NCI-H82 (cell line): ENCODE measurements at places on chromosomes 2 and 18.

GRCh38 chr2:6750411-6751158 lies 115.1 kb downstream of the CMPK2 start:
- peak; percentile 75 for DNase-seq

DNA sequence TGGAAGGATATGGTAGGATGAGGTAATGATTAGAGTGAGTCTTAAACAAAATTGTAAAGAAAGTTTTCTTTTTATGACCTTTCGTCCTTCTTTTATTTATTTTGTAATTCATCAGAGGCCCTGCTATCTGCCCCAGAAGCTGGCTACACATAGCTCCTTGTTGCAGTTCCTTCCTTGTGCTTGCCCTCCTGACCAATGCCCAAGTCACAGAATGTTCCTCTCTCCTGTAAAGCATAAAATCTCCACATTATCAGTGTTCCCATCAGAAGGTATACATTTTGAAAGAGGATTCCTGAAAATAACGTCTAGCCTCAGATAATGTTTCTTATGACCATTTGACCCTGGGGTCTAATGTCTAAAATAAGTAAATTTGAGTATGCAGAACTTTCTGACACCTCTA lies 78.3 kb downstream of the RND3 start:
- DNase-seq = no peak

DNA sequence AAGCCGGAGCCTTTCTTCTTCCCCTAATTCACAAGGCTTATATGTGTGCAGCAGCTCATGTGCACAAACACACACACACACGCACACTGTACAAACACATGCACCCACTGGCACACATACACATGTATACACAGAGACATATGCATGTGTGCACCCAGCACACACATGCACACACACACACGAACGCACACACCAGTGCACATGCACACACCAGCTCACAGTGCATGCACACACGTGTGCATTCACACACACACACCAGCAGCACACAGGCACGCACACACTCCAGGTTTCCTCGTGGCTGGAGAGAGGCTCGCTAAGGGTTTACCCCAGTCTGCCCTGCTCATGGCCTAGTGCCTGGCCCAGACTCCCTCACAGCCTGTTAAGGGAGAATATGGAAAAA lies 234.0 kb downstream of the EIPR1 start:
- DNase-seq = no peak

DNA sequence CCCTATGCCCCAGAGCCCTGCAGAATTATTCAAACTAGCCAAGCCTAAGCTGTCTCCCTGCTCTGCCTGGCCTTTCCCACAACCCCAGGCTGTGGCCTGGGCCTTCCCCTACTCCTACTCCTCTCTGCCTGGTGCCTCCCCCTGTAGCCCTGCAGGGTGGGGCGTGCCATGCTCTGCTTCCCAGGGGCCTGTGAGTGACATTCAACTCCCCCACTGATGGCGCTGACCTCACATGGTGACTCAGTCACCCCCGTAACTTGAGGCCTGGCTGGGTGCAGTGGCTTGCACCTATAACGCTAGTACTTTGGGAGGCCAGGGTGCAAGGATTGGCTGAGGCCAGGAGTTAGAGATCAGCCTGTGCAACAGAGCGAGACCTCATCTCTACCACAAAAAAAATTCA lies 60.6 kb downstream of the KIF1A start:
- no peak for DNase-seq

DNA sequence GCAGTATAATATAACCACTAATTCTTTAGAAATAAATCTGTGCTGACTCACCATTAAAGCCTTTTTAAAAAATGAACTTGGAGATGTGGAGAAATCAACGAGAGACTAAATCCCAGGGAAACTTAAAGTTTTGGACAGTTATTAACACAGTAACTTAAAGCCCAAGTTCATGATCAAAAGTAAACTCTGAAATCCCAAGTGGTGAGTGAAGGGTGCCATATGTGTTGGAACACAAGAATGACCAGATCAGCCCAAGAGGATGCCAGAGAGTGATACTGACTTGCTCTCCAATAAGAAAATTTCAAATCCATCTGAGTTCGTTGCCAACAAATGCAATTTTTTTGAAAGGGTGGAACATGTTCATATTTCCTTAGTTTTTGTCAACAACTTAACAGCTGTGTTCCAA lies 838.1 kb upstream of the ACVR2A start:
- DNase-seq = no peak

DNA sequence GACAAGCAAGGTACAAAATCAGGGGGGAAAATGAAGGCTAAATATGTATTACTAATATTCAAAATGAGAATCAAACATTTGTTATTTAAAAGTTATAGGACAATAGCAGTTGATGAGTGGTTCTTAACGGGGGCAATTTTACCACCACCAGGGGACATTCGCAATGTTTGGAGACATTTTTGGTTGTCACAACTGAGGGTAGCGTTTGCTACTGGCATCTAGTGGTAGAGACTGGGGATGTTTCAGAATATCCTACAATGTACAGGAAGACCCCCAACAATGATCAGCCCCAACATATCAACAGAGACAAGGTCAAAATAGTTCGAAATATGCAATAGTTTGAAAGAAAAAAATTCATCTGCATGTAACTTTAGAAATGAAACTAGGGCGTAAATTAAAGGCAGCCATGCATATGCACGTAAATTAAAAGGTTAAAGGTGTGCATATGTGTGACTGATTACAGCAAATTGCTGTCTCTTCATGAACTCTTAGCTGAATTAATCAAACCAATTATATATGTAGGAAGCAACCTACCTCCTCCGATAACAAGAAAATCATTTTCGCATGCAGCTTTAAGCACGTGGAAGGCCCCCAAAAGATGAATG lies 61.2 kb upstream of the CUL3 start:
- peak; percentile 65 for DNase-seq

DNA sequence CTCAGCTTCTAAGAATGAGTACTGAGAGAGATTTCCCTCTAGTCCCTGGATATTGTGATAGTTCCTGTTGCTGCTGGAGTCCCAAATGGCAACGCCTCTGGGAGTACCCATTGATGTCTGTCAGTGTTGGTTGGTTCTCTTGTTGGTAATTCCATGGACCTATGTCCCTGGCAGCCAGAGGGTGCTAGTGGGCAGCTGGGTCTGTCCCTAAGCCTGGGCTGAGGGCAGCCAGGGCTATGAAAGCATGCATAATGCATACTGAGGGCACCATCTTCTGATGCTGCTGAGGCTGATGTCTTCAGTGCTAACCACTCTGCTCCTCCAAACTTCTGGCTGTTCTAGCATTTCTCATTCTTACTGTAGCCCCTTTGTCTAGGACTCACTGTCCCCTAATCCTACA lies 35.9 kb downstream of the NABP1 start:
- peak; percentile 37 for DNase-seq

DNA sequence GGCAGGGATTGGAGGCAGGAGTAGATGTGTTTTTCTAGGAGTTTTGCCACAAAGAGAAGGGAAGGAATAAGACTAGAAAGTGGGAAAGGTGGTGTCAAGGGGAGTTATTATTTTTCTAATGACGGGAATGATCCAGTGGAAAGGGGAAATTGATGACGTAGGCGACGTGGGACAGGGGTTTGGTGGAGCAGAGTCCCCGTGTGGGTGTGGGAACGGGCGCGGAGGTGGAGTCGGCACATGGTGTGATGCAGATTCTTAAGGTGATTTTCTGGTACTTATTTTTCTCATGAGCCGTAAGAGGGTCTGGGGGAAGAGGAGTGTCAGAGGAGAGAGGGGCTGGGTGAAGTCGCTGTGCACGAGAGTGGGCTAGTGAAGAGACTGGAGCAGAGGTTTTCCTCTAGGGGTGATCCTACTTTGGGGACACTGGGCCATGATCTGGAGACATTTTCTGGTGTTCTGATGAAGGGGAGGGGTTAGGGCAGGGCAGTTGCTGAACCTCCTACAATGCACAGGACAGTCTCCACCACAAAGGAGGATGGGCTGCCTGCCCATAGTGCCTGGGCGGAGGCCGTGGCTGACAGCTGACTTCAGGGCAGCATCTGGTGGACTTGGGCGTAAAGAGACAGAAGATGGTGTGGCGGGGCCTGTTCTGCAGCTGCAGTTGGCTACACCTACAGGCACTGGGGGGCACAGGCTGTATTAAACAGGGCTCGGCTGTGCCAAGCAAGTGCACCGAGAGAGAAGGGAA lies 30.0 kb downstream of the TRAF3IP1 start:
- no peak for DNase-seq

GRCh38 chr2:220455351-220455990 lies 828.0 kb downstream of the SLC4A3 start:
- no peak for DNase-seq

DNA sequence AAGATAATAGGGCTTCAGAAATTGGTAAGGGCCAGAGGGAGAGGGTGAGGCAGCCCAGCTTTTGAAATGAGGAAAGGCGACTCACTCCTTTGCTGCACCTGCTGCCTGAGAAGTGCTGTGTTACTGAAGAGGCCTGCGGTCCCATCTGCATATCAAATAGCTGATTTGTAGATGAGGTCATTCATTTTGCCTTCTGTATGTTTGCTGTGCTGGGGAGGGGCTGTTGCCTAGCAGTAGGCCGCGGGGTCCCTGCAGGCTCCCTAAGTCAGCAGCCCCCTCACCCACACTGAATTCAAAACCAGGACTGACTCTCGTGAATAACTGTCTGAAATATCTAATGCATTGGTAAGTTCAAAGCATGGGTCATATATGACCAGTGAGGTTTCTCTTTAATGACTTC lies 377.2 kb downstream of the SOX11 start:
- DNase-seq = peak; percentile 90

DNA sequence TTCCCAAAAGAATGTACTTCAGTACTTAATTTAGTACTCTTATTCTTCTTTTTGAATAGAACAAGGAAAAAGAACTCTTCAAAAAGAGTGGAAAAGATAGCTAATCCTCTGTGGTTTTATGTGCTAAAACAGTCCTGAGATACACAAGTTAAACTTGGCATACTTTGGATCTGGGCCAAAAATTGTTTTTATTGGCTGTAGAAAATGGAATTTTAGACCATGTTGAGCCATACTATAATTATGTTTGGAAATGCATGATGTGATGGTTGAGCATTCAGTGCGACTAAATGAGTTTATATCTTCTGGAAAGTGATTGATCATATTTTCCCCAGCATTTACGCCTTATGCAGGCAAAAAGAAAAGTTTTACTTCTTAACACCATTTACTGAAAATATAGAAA lies 18.0 kb upstream of the PDE1A start:
- no peak for DNase-seq

- no peak for DNase-seq
Observed at GRCh38 chr18:25044694-25045093, 307.3 kb downstream of the ZNF521 start.

DNA sequence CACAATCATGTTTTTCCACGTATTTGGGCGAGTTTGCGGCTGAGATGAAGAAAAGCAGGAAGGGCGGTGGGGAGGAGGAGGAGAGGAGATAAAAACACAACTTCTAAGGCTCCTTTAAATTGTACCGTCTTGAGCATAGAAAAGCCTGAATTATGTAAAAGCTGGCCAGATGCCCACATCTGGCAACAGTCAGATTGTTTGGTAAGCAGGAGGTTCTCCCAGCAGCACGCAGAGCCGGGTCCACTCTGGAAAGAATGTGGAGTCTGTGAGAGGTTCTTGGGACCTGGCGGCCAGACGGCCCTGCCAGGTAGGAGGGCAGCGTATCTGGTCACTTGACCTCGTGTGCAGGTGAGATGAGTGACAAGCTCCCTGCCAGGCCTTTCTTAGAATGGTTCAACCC lies 215.3 kb upstream of the APCDD1 start:
- DNase-seq = no peak

- no peak for DNase-seq
Observed at GRCh38 chr2:225233234-225233633, 166.3 kb upstream of the NYAP2 start.

DNA sequence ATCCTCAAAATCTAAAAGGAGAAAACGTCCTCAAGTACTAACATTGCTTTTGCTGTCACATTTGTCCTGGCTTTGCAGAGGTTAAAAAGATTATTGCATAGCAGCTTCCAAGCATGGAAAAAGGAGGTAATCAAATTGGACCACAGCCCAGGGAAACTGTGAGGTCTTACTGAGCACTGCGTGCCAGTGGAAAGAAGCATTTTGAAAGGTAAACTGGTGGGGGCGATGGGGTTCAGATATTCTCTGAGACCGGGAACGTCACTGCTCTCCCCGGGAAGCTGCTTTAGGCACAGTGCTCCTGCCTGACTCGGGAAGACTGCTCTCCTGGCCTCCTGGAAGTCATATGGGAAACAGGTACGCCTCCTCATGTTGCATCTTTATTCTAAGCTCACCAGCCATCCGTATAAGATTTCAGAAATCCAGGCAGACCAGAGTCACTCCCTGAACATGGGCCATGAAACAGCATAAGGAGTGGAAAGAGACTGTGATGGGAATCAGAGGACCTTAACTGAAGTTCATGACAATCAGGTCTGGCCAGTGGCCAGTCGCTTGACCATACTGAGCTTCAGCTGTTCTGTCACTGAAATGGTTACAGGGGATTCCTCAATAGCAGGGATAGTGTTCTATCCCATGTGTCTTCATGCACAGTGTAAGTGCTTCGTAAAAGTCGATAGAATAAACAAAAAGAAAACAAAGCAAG lies 284.1 kb downstream of the TRIB2 start:
- DNase-seq = peak; percentile 13

DNA sequence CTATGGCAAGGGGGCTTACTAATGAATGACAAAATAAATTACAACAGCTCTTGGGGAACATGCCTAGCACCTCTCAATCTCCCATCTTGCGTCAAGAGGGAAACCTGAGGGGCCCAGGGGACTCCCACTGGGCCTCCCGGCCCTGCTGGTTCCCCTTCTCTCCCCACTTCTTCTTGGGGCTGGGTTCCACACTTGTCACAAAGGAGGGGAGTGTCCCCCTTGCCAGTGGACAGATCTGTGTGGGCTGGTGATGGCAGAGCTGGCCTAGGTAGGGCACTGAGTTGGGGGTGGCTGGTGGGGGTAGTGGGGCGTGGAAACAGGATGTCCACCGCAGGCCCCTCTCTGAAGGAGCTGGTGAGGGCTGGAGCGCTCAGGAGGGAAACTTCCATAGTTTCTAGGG lies 184.0 kb upstream of the HAAO start:
- DNase-seq = no peak

DNA sequence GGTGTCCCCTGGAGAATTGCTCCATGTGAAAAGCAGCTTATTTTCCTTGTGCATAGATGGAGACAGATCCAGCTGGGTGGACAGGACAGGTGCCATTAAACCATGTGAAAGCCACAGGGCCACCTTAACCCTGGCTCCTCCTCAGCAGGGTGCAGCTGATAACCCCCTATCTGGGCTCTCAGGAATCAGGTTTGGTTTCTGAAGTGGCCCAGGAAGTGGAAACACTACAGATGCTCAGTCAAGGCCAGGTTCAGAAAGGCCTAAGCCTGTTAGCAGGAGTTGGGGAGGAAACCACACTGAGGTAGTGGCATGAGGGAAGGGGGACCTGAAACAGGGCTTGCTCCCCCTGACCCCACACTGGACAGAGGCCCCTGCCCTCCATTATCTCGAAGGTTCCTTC lies 217.0 kb downstream of the SPP2 start:
- DNase-seq = no peak

- DNase-seq = no peak
Observed at GRCh38 chr18:45066886-45067285, 386.2 kb downstream of the SETBP1 start.
